ENCODE measurements at places on chromosomes 6 and 20.
A peak's percentile ranks its signal among the peaks of the same experiment; 100 is the strongest.

DNA sequence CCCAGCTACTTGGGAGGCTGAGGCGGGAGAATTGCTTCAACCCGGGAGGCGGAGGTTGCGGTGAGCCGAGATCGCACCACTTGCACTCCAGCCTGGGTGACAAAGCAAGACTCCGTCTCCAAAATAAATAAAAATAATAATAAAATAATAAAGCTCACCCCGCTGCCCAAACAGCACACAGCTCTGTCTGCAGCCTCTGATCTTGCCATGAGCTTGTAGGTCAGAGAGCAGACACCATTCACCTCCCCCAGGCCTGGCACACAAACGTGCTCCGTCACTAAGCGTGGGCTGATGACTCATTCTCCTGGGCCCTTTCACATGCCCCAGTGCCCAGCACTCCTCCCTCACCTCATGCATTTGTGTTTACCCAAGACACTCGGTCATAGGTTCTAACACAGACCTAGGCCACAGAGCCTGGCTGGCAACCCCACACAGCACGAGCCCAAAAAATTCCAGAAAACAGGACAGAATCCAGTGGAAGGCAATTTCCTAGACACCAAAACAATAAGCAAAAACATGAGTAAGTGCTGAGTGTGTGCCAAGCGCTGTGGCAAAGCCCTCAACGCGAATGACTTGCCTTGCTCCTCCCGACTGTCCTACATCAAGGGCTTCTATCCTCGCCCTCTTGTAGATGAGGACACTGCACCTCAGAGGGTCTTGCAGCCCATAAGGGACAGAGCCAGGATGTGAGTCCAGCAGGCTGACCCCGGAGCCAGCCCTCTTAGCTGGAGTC is 18.0 kb downstream of the ATP9A start:
- DNase-seq, result no peak

- no peak for DNase-seq
Observed at GRCh38 chr6:5681480-5681879, 325.2 kb downstream of the NRN1 start.

DNA sequence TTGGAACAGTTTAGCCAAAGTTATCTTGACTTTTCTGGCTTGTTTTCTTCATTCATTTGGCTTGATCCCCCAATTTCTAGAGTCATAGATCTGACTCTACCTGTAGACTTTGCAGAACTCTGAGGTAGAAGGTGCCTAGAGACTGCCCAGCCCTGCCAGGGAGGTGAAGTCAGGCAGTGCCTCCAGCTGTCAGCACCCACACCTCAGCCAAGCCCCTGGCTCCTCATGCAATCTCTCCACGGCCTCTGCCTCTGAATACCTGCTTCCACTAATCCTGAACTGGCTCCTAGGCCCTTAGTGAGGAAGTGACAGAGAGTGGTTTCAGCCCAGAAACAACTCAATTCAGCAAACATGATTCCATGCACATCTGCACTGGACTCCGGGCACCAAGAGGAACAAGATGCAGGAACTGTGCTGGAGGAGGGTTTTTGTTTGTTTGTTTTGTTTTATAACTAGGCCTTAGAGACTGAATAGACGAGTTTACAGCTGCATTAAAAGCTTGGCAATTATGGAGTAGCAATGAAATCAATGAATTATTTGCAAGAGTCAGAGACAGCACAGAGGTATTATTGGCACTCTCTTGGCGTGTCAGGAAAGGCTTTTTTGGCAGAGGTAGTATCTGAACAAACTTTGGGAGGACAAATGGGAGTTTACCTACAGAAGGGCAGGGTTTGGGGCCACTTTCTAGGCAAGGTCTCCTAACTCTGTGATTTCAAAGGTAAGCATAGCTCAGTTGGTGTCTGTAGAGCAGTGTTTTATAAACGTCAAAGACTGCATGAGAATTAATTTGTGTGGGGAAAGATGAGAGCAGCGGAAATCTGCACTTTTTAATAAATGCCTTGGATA is 25.2 kb downstream of the TGM3 start:
- no peak for DNase-seq

- peak; percentile 13 for DNase-seq
Observed at GRCh38 chr20:31833130-31833930, 12.1 kb downstream of the FOXS1 start.

- no peak for DNase-seq
Observed at GRCh38 chr6:683742-684440, 9.0 kb downstream of the EXOC2 start.

- no peak for DNase-seq
Observed at GRCh38 chr6:158188591-158188990, 20.4 kb downstream of the GTF2H5 start.

DNA sequence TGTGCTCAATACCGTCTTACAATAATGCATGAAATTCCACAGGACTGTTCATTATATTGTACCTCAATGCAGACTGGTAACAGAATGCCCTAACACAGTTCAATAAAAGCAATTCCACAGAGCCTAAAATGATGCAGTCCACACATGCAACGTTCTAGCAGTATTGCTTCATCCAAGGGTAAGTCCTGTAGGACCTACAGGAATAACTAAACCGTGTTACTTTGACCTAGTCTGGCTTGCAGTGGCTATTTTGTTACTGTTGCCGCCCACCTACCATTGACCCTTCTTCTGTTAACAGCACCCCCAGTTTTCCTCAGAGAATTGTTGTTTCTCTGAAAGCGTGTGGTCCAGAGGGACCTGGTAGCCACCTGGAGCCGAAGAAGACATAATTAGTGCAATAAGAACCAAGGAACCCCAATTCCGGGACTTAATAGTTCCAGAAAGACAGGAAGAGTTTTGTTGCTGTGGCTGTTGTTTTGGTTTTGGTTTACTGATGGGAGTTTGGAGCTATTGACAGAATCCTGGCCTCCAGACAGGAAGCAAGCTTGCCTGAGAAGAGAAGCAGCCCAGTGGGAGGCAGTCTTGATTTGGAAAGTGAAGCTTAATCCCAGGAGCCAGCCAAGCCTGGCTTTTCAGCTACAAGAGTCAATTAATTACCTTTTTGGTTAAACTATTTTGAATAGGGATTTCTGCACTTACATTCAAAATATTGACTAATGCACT is 91.3 kb downstream of the FRK start:
- DNase-seq, result no peak

DNA sequence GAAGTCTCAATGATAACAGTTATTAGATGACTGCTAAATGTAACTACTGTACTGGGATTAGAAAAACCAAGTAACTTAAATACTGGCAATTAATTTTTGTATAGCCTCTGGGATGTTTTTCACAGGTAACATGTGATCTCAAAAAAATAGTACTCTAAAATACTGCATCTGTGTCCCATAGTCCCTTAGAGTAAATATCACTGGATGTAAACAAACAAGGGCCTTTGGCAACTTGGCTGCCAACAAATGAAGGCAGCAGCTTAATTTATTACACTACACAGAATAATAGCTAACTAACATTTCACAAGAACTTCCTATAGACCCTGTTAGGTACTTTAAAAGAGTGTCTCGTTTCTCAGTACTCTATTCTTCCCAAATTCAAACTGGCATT is 14.0 kb downstream of the ARHGAP18 start:
- no peak for DNase-seq

- no peak for DNase-seq
Observed at GRCh38 chr20:12936020-12936419, 72.8 kb upstream of the SPTLC3 start.

GRCh38 chr6:143026696-143027449 is 33.8 kb upstream of the AIG1 start:
- peak; percentile 11 for DNase-seq

GRCh38 chr20:10848810-10849370 is 175.1 kb upstream of the JAG1 start:
- DNase-seq, result no peak

DNA sequence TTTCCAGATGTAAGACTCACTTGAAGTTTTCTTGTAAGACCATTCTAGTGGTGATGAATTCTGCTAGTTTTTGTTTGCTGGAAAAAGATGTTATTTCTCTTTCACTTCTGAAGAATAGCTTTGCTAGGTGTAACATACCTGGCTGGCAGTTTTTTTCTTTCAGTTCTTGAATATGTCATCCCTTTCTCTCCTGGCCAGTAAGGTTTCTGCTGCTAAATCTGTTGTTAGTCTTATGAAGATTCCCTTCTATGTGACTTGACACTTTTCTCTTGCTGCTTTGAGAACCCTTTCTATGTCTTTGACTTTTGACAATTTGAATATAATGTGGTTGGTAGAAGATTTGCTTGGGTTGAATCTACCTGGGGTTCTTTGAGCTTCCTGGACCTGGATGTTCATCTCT is 314.7 kb upstream of the NOX3 start:
- DNase-seq, result no peak

DNA sequence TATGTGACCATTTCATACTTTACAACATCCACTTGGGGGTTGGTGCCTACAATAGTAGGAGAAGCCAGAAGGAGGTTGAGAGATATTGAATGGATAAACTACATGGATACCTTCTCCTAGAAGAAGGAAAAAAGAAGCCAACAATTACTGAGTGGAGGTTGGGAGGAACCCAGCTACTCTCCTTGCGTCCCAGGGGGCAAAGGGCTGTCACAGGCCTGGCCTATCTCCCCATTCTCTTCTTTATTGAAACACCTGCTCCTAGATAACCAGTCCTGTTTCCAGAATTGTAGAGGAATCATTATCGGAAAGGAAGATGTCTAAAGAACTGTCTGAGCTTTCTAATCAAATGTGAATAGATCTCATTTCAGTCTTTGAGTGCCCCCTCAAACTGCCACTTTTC is 115.1 kb downstream of the MAP7 start:
- DNase-seq, result no peak

DNA sequence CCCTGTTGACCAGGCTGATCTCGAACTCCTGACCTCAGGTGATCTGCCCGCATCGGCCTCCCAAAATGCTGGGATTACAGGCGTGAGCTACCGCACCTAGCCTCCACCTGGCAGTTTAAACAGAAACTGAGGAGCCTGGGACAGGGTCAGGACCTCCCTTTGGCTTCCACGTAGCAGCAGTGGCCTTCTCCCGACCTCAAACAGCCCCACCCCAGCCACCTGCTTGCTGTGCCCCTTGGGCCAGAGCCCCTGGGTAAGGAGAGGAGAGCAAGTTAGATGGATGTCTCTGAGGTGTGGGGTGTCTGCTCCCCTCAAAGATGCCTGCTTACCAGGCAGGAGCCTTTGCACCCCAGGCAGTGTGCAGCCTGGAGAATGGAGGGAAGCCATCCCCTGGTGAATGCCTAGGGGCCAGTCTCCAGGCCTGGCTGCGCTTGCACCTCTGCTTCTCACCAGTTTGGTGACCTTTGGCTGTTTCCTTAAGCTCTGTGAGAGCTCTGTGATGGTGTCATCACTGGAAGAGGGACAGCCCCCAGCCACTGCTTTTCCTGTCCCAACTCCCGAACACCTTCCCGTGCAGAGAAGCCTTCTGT is 42.1 kb upstream of the MDFI start:
- DNase-seq, result no peak

GRCh38 chr6:45045253-45045601 is 282.9 kb upstream of the RUNX2 start:
- no peak for DNase-seq

- DNase-seq, result no peak
Observed at GRCh38 chr20:12108846-12109245, 191.2 kb downstream of the BTBD3 start.

- no peak for DNase-seq
Observed at GRCh38 chr6:41878246-41878645, 16.9 kb downstream of the USP49 start.

DNA sequence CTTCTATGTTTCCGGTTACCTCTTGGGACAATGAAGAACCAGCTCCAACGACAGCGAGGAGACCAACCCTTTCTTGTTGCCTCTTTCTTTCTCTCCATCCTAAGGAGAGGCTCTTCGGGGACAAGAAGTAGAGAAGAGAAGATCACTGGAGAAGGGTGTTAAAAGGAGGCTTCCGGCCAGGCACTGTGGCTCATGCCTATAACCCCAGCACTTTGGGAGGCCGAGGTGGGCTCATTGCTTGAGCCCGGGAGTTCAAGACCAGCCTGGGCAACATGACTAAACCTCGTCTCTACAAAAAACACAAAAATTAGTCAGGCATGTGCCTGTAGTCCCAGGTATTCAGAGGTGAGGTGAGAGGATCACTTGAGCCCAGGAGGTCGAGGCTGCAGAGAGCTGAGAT is 90.8 kb upstream of the TNFAIP3 start:
- DNase-seq, result no peak

- DNase-seq, result no peak
Observed at GRCh38 chr6:151796842-151797530, 10.5 kb upstream of the ESR1 start.

DNA sequence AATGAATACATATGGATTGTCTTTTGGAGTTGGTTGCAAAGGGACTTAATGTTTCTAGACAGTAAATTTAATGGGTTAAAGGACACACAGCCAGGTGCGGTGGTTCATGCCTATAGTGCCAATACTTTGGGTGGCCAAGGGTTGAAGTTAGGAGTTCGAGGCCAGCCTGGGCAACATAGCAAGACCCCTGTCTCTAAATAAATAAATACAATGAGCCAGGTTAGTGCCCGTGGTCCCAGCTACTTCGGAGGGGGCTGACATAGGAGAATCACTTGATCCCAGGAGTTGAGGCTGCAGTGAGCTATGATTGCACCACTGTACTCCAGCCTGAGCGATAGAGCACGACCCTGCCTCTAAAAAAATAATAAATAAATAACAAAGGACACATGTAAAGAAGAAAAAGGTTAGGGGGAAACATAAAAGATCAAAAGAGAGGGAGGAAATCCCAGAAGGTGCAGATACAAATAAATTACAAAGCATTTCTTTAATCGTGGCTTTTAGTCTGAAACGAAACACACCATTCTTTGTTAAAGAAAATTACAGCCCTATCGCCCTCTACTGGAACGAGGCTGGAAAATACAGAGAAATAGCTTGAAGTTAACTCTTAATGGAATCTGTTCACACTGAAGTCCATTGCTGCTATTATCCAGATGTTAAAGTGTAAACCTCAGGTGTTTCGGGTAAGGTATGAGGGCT is 42.6 kb upstream of the SCML4 start:
- DNase-seq, result no peak

GRCh38 chr20:36872852-36873251 is 3.1 kb upstream of the TLDC2 start:
- no peak for DNase-seq

- DNase-seq, result no peak
Observed at GRCh38 chr6:139017227-139017626, 11.3 kb upstream of the ABRACL start.

DNA sequence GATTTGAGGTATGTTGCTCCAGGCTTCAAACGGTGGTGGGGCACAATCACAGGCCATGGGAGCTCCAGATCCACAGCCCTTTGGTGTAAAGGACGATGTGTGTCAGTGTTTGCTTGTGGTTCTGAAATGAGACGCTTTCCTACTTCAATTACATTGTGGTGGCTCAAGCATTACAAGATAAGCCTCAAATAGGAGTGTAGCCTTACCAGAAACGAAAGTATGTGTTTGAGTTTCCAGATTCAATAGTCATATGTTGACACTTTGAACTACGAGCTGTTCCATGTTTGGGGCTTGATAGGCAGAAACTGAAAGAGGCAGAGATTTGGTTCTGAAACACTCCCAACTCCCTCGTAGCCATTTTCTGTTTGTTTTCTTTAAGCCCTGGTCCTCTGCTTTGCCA is 187.1 kb downstream of the MYLK4 start:
- DNase-seq, result no peak

DNA sequence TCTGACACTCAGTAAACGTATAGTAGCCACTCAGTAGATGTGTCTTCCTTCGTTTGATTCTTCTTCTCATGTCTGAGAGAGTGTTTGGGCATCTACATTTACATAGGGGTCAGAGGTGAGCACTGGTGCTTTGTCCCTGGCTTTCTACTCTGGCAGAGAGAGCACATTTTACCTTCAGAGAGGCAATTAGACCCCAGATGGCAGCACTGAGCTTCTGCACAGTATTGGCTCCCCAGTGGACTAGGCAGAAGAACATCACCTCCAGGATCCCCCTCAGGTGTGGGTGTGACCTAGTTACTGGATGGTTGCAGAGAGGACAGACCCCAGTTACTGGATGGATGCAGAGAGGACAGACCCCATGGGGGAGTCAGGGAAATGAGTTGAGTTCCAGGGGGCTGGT is 327.2 kb downstream of the DHX35 start:
- no peak for DNase-seq

All from activated naive CD8-positive, alpha-beta T cell treated with anti-CD3 and anti-CD28 coated beads, Interleukin-2, amount 50 U/mL, for 16 hours (primary cell).